T-cell (primary cell): ENCODE measurements at places on chromosomes 2 and 18. TPM values are rescaled to one million over a fixed set of nuclear protein-coding genes. Genes with fewer than 3 reads are reported as not detected.

- no peak for DNase-seq
- no peaks in the 10 kb centered on the region for H3K36me3 ChIP-seq
- H3K4me3 ChIP-seq: no peak overlapping the region
- no peaks in the 10 kb centered on the region for H3K4me1 ChIP-seq
Observed at GRCh38 chr2:188725746-188726360, 248.3 kb upstream of the COL3A1 start.

DNA sequence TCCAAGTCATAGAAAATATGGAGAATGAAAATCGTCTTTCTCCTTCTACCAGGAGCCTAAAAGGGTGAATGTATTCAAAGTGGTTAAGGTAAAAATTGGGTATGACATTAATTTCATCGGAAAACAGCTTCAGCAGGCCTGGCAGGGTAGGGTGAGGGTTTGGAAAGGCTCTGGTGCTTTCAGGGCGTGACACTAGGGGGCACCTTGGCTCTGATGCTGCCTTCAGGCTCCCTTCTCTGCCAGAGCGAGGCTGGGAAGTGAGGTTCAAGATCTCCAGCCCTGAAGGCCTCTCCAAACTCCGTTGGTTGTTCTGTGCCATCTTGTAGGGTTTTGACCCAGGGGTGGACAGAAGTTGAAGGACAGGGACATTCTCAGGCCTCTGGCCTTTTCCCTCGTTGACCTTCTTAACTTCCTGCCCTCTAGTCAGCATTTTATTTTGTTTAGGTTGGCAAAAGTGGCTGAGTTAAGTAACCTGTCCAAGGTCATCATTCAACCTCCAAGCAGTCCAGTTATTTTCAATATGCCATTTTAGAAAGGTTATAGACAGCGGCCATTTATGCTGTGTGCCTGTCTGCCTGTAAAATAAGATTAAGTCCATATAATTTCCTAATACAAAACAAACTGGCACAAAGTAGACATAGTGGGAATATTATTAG lies 40.3 kb downstream of the EML6 start:
- H3K27ac ChIP-seq: no peak overlapping the region
- no peak overlapping the region for H3K4me3 ChIP-seq
- no peaks in the 10 kb centered on the region for H3K36me3 ChIP-seq
- no peak for DNase-seq

- H3K36me3 ChIP-seq: no peaks in the 10 kb centered on the region
- no peak overlapping the region for H3K27ac ChIP-seq
- no peak overlapping the region for H3K4me3 ChIP-seq
- DNase-seq: no peak
- H3K27me3 ChIP-seq: peaks cover 20% of the 10 kb centered on the region
Observed at GRCh38 chr2:121818546-121818945, 63.1 kb downstream of the TSN start.

GRCh38 chr2:235534678-235535422 lies 41.0 kb downstream of the AGAP1 start:
- no peak overlapping the region for H3K27ac ChIP-seq
- H3K4me3 ChIP-seq: no peak overlapping the region
- no peaks in the 10 kb centered on the region for H3K36me3 ChIP-seq
- no peaks in the 10 kb centered on the region for H3K4me1 ChIP-seq
- H3K27me3 ChIP-seq: peaks cover 20% of the 10 kb centered on the region
- DNase-seq: no peak

- no peaks in the 10 kb centered on the region for H3K27me3 ChIP-seq
- no peak overlapping the region for H3K4me3 ChIP-seq
- H3K27ac ChIP-seq: no peak overlapping the region
- H3K36me3 ChIP-seq: no peaks in the 10 kb centered on the region
- no peaks in the 10 kb centered on the region for H3K4me1 ChIP-seq
Observed at GRCh38 chr2:129861666-129862288, 117.7 kb upstream of the RAB6C start.

DNA sequence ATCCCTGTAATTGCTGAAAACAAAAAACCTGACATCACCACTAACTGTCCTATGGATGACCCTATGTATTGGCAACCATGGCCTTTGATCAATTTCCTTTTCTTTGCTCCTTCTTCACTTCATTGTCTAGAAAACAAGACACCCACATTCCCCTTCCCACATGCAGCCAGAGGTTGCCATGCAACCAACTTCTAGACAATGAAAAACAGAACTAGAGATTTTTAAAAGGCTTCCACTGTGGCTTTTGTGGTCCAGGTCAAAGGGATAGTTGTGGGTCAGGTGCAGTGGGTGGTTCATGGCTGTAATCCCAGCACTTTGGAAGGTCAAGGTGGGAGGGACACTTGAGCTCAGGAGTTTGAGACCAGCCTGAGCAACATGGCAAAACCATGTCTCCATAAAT lies 139.3 kb upstream of the DOK6 start:
- no peaks in the 10 kb centered on the region for H3K36me3 ChIP-seq
- no peak for DNase-seq
- no peak overlapping the region for H3K27ac ChIP-seq
- H3K27me3 ChIP-seq: no peaks in the 10 kb centered on the region
- no peaks in the 10 kb centered on the region for H3K4me1 ChIP-seq

- peaks cover 6% of the 10 kb centered on the region for H3K27me3 ChIP-seq
- no peaks in the 10 kb centered on the region for H3K4me1 ChIP-seq
- DNase-seq: no peak
- no peak overlapping the region for H3K4me3 ChIP-seq
Observed at GRCh38 chr2:72895759-72896281, 8.6 kb downstream of the SPR start.

DNA sequence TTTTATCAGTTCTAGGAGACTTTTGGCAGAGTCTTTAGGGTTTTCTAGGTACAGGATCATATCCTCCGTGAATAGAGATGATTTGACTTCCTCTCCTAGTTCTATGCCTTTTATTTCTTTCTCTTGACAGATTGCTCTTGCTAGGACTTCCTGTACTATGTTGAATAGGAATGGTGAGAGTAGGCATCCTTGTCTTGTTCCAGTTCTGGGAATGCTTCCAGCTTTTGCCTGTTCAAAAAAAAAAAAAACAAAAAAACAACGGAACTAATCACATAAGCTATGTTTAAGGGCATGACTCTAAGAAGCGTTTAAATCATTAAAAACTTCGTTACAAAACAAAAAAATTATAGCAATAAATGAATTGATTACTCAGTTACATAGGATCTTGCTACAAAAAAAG lies 145.7 kb downstream of the NUP35 start:
- no peaks in the 10 kb centered on the region for H3K4me1 ChIP-seq
- no peak overlapping the region for H3K4me3 ChIP-seq
- DNase-seq: no peak

- DNase-seq: no peak
- H3K4me1 ChIP-seq: no peaks in the 10 kb centered on the region
- no peaks in the 10 kb centered on the region for H3K27me3 ChIP-seq
- H3K27ac ChIP-seq: no peak overlapping the region
- no peak overlapping the region for H3K4me3 ChIP-seq
Observed at GRCh38 chr2:122218596-122218995, 463.1 kb downstream of the TSN start.

GRCh38 chr2:237541243-237541642 lies 25.1 kb upstream of the PRLH start:
- DNase-seq: no peak
- H3K4me1 ChIP-seq: no peaks in the 10 kb centered on the region
- H3K4me3 ChIP-seq: no peak overlapping the region
- no peaks in the 10 kb centered on the region for H3K36me3 ChIP-seq
- peaks cover 52% of the 10 kb centered on the region for H3K27me3 ChIP-seq

DNA sequence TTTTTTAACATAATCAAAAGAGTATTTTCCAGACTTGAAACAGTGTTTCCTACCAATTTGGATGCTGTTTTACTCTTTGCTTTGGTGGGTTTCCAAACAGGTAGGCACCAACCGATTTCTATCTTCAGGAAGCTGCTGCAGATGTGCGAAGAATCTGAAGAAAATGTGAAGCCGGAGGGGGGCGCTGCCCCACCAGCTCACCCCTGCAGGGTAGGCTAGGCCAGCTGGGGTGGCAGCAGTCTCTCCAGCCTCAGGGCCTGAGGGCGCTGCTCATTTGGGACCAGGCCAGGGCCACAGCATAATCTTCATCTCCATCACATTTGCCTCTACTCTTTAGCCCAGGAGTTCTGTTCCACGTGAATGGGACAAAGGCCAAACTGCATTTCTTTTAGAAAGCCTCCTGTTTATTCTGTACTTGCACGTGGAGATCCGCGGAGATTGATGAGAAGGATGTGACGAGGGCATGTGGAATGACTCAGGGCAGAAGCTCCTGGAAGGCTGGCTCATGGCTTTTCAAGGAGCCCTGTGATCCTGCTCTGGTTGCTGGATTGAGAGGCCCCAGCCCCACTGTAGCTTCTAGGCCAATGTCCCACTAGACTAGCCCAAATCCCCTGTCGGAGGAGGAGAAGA lies 84.2 kb upstream of the FAM136A start:
- no peak overlapping the region for H3K4me3 ChIP-seq
- H3K27me3 ChIP-seq: no peaks in the 10 kb centered on the region
- DNase-seq: no peak

GRCh38 chr2:70192516-70192915 lies 1.7 kb upstream of the C2orf42 start:
- H3K27ac ChIP-seq: no peak overlapping the region
- no peaks in the 10 kb centered on the region for H3K27me3 ChIP-seq
- no peak overlapping the region for H3K4me3 ChIP-seq
- DNase-seq: no peak

GRCh38 chr2:236886456-236886855 lies 199.2 kb upstream of the COPS8 start:
- no peak overlapping the region for H3K27ac ChIP-seq
- peaks cover 18% of the 10 kb centered on the region for H3K27me3 ChIP-seq
- H3K36me3 ChIP-seq: no peaks in the 10 kb centered on the region
- no peak for DNase-seq

GRCh38 chr2:11551569-11552259 lies 17.9 kb downstream of the GREB1 start:
- no peak overlapping the region for H3K27ac ChIP-seq
- no peaks in the 10 kb centered on the region for H3K36me3 ChIP-seq
- no peaks in the 10 kb centered on the region for H3K4me1 ChIP-seq
- H3K4me3 ChIP-seq: no peak overlapping the region
- H3K27me3 ChIP-seq: peaks cover 8% of the 10 kb centered on the region
- no peak for DNase-seq

DNA sequence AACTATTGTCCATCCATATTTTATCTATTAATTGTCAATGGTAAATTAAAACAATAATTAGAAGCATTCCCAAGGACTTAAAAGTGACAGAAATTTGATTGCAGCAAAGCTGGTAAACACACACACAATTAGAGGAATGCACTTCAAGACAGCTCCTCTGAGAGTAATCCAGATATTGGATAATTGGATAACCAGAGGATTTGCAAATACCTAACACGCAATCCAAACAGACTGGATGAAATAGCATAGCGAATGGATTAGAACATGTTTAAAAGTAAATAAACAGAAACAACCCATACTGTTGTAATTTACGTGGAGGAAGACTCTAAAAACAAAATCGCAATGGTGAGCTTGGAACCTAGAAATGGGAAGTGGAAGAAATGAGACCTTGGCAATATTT lies 239.8 kb downstream of the METTL4 start:
- no peak for DNase-seq
- H3K4me3 ChIP-seq: no peak overlapping the region
- H3K27ac ChIP-seq: no peak overlapping the region
- H3K27me3 ChIP-seq: peaks cover 11% of the 10 kb centered on the region

DNA sequence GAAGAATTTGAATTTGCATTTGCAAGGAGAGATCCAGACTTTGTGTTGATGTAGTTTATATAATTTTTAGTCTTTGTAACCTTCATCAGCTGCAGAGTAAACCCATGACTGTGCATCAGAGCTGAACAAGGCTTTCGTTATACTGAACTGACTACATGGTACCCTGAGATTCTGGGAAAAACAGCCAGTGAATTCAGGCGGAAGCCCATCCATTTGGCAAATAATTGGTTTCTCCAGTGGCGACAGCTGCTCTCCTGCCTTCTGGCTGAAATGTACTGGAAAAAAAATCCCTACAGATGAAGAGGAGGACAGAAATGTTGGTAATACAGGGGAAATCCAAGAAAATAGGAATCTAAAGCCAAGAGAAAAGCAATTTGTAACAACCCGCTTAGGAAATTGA lies 657.5 kb upstream of the CDH7 start:
- H3K36me3 ChIP-seq: no peaks in the 10 kb centered on the region
- DNase-seq: no peak
- H3K27ac ChIP-seq: no peak overlapping the region
- H3K27me3 ChIP-seq: no peaks in the 10 kb centered on the region
- H3K4me3 ChIP-seq: no peak overlapping the region
- H3K4me1 ChIP-seq: no peaks in the 10 kb centered on the region

GRCh38 chr18:7568426-7568825 lies 1.3 kb downstream of the PTPRM start:
- no peaks in the 10 kb centered on the region for H3K36me3 ChIP-seq
- H3K4me1 ChIP-seq: peaks cover 15% of the 10 kb centered on the region
- peaks cover 25% of the 10 kb centered on the region for H3K27me3 ChIP-seq
- peak overlapping the region; percentile 6 for H3K4me3 ChIP-seq

- peak overlapping the region; percentile 71 for H3K27ac ChIP-seq
- DNase-seq: peak; percentile 17
- H3K36me3 ChIP-seq: no peaks in the 10 kb centered on the region
- peak overlapping the region; percentile 2 for H3K4me3 ChIP-seq
Observed at GRCh38 chr2:196914867-196915460, 11.5 kb downstream of the PGAP1 start.

GRCh38 chr2:201130524-201131186 lies 14.7 kb downstream of the CFLAR start:
- peaks cover 71% of the 10 kb centered on the region for H3K4me1 ChIP-seq
- DNase-seq: no peak
- no peak overlapping the region for H3K4me3 ChIP-seq
- H3K27ac ChIP-seq: peak overlapping the region; percentile 97

GRCh38 chr18:60585670-60586069 lies 213.1 kb upstream of the MC4R start:
- H3K4me3 ChIP-seq: no peak overlapping the region
- no peak overlapping the region for H3K27ac ChIP-seq
- H3K4me1 ChIP-seq: no peaks in the 10 kb centered on the region
- no peaks in the 10 kb centered on the region for H3K36me3 ChIP-seq
- no peak for DNase-seq
- no peaks in the 10 kb centered on the region for H3K27me3 ChIP-seq

KCNJ3 gene
- not detected for total RNA-seq

ZNF396 gene
- total RNA-seq: 0.73 TPM

ACTG2 gene
- total RNA-seq: 0.79 TPM

LYG2 gene
- total RNA-seq: not detected

TXNDC2 gene
- total RNA-seq: not detected
